Chondrocyte (in vitro differentiated cells): ENCODE measurements at places on chromosomes 3 and 15. TPM values are rescaled to one million over a fixed set of nuclear protein-coding genes. Genes with fewer than 3 reads are reported as not detected.
A peak's percentile ranks its signal among the peaks of the same experiment; 100 is the strongest.

DNA sequence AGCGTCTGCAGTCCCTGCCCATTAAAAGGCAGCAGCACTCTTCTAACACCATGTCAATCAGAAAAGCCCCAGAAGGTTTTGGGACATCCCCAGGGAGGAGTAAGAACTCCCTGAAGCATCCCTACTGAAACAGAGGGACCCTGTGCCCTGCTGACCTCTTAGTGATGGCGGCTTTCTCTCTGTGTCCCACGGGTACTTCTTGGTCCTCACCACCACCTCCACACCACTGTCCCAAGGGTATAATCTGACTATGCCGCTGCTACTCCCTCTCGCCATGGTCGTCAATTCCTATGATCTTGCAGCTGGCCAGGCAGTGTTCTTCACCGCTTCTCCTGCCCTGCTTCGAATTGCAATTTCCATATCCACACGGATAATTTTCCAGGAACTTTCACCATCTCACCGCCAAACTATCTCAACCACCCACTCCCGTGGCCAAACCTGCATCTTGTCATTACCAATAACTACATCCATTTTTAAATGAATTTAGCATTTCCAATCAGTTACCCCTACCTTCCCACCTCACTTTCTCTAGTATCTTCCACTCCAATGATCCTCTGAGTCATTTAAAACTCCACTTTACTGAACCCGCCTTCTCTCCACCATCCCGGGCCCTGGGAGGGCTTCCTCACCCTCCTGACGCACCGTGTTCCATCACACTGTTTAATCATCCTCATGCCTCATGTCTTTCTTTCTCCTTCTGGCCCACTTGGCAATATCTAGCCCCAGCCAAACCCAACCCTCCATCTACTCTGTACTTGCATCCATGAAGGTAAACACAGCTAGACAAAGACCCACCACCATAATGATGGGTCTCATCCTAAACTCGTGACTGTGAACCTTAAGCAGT is 23.7 kb downstream of the PRR23E start:
- DNase-seq: no peak
- H3K4me1 ChIP-seq: peaks cover 7% of the 10 kb centered on the region
- no peaks in the 10 kb centered on the region for H3K36me3 ChIP-seq
- peaks cover 31% of the 10 kb centered on the region for H3K27me3 ChIP-seq
- no peak overlapping the region for H3K4me3 ChIP-seq

DNA sequence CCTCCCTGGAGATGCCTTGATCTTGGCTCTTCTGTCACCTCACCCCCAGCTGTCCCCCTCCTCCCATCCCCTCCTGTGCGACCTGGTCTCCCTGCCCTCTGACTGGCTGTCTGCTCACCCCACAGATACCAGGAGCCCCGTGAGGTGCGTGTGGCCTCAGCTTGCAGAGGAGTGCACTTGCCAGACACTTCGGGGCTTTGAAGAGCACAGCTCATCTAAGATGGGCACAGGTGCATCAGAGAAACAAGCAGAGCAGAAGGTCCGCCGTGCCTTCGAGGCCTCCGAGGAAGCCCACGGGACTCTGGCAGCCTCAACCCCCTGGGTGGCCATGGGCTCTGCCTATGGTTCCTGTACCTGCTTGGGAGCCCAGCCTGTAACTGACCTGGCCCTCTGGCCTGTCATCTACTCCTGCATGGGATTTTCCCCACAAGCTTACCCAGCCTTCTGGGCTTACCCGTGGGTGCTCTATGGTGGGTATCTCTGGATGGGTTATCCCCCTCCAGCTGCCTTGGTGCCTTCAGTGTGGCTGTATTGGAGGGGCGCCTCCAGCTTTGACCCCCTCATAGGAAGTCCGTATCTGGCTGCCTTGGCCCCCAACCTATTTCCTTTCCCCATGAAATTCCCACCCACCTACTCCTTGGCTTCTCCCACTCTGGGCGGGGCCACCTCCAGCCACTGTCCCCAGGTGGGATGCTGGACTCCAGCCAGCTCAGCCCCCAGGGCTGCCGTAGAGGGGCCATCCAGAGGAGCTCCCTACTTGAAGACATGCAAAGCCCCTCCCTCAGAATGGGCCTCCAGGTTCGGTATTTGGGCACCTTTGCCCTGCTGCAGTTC is 3.8 kb downstream of the PRR23E start:
- no peak for DNase-seq
- no peak overlapping the region for H3K27ac ChIP-seq
- H3K4me1 ChIP-seq: no peaks in the 10 kb centered on the region
- H3K4me3 ChIP-seq: no peak overlapping the region
- peaks cover 36% of the 10 kb centered on the region for H3K27me3 ChIP-seq

DNA sequence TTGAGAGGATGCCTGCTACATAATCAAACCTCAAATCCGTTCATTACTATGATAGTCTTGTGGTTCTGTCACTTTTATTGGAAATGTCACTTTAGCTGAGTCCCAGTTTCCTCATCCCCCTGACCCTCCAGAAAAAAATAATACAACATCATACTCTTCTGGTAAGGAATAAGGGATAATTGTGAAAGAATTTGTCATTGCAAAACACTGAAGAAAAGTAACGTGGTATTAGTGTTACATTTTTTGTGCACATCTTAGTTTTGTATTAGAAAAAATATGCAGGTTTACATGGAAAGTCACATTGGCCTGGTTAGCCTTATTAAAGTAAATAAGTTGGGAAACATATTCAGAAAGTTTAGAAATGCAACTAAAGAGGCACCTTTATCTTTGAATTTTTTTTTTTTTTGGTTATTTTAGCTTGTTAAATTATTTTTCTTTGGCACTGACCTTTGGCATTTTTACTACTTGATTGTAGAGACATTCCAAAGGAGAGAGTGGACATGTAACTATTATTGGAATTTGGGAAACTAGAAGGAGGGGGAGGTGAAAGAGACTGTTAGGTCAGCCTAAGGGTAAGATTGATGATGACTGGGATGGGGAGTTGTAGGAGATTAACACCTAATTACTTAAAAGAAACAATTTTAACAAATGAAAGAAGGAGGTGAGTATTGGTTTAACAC is 462.2 kb upstream of the RARB start:
- peak overlapping the region; percentile 8 for H3K27ac ChIP-seq
- no peak for DNase-seq
- H3K27me3 ChIP-seq: no peaks in the 10 kb centered on the region
- H3K4me3 ChIP-seq: no peak overlapping the region
- H3K4me1 ChIP-seq: peaks cover 29% of the 10 kb centered on the region

GHSR gene
- total RNA-seq: not detected in 3 replicates

GRCh38 chr3:134298249-134298648 is 47.6 kb upstream of the RYK start:
- no peaks in the 10 kb centered on the region for H3K27me3 ChIP-seq
- H3K27ac ChIP-seq: no peak overlapping the region
- no peak for DNase-seq
- no peaks in the 10 kb centered on the region for H3K36me3 ChIP-seq
- H3K4me1 ChIP-seq: no peaks in the 10 kb centered on the region

GRCh38 chr3:41200669-41201021 is 1.3 kb downstream of the CTNNB1 start:
- DNase-seq: no peak
- H3K4me3 ChIP-seq: peak overlapping the region; percentile 84
- no peaks in the 10 kb centered on the region for H3K27me3 ChIP-seq
- H3K36me3 ChIP-seq: no peaks in the 10 kb centered on the region
- peak overlapping the region; percentile 96 for H3K27ac ChIP-seq

DNA sequence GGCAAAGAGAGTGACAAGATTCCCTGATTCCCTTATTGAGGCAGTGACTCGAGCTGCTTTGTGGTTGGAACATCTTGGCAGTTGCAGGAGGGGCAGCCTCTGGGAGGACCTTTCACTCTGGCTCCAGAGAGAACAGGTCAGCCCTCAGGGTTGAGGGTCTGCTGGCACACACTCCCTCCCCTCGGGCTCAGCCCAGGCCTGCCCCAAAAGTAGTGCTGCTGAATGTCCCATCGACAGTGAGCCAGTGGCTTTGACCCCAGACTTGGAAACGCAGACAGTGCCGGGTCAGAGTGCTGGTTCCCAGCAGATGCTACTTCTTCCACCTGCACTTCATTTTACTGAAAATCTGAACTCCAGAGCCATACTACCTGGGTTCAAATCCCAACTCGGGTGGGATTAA is 25.6 kb upstream of the ATP2B2 start:
- H3K27me3 ChIP-seq: peaks cover 59% of the 10 kb centered on the region
- H3K27ac ChIP-seq: no peak overlapping the region
- DNase-seq: no peak
- no peaks in the 10 kb centered on the region for H3K4me1 ChIP-seq

GRCh38 chr3:52777959-52778805 is 783 bp downstream of the ITIH1 start:
- H3K4me1 ChIP-seq: no peaks in the 10 kb centered on the region
- H3K36me3 ChIP-seq: no peaks in the 10 kb centered on the region
- H3K27ac ChIP-seq: no peak overlapping the region
- H3K27me3 ChIP-seq: peaks cover 21% of the 10 kb centered on the region
- DNase-seq: peak; percentile 75

- no peak for DNase-seq
- no peak overlapping the region for H3K4me3 ChIP-seq
- H3K36me3 ChIP-seq: no peaks in the 10 kb centered on the region
- no peaks in the 10 kb centered on the region for H3K27me3 ChIP-seq
- H3K4me1 ChIP-seq: peaks cover 11% of the 10 kb centered on the region
Measured at GRCh38 chr3:160641665-160642309, 35.2 kb upstream of the ARL14 start.

IQCF5 gene
- not detected in 3 replicates for total RNA-seq

ACOX2 gene
- total RNA-seq: 0.56 to 1.9 TPM (median 0.57 TPM) in 3 replicates

DNA sequence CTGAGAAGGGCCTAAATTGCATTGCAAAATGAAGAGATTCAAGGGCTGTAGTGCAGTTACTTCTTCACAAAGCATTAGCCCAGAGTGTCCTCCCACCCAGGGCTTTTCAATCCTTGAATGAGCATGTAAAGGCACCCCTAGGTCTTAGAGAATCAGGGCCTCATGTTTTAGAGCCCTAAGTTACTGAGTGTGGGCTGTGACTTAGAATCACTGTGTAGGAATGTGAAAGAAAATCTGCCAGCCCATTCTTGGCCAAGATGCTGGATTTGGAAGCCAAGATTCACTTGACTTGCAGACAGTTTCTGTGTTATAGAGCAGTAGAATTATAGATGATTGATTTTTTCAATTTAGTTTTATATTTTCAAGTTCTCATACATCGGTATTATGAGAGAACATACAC is 153.2 kb downstream of the MYRIP start:
- no peak for DNase-seq
- no peak overlapping the region for H3K4me3 ChIP-seq
- no peaks in the 10 kb centered on the region for H3K36me3 ChIP-seq
- no peaks in the 10 kb centered on the region for H3K4me1 ChIP-seq
- H3K27ac ChIP-seq: no peak overlapping the region

DNA sequence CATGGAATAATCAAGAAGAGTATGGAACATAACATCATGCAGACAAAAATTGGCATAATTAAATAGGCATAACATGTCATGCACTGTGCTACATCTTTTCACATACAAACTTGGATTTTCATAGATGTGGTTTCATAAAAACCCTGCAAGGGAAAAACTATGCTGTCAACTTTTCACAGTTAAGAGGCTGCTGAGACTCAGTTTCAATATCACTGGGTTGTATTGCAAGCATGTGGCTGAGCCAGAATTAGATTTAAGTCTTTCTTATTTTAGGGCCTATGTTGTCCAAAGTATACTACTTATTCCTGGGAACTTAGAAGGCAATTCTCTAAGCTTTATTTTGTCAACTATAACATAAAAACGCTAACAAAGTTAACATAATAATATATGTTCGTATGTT is 70.7 kb upstream of the LSAMP start:
- no peak for DNase-seq
- H3K27ac ChIP-seq: no peak overlapping the region
- no peaks in the 10 kb centered on the region for H3K36me3 ChIP-seq
- H3K4me1 ChIP-seq: no peaks in the 10 kb centered on the region
- H3K4me3 ChIP-seq: no peak overlapping the region
